ENCODE measurements at places on chromosomes 16 and 17.
A peak's percentile ranks its signal among the peaks of the same experiment; 100 is the strongest.

- no peak for DNase-seq
Measured at GRCh38 chr17:57918017-57918895, 37.0 kb downstream of the CUEDC1 start.

DNA sequence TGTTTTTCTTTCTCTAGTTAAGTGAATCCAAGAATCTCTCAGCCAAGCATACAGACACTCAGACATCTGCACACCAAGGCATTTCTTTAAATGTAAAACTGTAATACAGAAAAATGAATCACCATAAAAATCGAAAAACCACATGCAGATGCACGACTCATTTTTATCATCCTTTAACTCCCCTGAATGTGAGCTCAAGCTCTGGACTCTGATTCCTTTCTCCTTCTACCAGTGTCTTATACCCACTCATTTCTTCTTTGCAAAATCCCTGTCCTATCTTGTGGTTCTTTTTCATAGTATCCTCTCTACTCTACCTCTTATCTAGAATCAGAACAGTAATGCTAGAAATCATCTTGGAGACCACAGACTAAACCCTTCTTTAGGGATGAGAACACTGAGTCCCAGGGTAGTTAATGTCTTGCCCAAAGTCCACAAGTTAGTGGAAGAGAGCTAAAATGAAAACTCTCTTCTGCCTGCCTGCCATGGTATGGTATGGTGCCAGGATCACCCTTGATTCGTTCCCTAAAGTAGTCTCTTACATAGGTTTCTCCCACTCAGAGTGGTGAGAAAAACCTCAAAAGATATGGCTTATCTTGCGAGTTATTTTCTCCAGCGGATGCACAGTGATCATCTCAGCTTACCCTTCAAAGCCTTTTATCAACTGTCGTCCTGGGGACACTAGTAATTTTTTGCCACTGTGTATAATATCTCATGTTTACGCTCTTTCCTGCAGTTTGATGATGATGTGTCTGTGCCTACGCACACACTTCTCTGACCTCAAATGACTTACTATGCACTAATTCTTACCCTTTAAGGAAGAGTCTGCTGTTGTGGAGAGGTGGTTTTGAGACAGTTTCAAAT lies 30.2 kb downstream of the BRD7 start:
- DNase-seq = no peak

- DNase-seq = peak; percentile 87
Measured at GRCh38 chr16:29815032-29815721, 775 bp upstream of the PAGR1 start.

DNA sequence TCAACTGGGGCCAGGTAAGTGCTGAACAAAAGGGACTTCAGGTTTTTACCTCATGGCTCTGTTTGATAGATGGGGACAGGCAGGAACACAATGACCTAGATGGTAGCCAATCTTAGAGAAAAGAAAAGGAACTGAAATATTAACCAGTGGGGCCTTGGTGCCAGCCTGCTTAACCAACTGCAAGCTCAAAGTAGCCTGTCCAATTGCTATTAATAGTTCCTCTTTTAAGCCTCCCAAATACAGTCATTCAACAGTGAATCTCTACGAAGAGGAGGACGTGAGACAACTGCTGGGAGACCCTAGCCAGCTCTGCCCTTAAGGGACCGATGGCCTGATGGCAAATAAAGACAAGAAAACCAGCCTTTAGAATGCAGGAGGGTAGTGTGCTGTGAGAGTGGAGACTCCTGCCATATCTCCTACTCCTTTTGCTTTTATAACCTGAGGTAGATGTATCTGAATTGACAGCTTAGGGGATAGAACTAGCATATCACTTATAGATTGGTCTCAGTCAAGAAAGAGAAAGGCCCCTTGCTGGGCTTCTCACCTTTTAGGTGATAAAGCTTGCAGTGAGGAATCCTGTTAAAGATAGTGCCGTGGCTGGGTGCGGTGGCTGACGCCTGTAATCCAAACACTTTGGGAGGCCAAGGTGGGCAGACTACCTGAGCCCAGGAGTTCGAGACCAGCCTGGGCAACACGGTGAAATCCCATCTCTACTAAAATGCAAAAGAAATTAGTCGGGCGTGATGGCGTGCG lies 28.3 kb downstream of the ARSG start:
- DNase-seq = no peak

- DNase-seq = peak; percentile 91
Measured at GRCh38 chr16:66408163-66409048, 18.7 kb upstream of the BEAN1 start.

DNA sequence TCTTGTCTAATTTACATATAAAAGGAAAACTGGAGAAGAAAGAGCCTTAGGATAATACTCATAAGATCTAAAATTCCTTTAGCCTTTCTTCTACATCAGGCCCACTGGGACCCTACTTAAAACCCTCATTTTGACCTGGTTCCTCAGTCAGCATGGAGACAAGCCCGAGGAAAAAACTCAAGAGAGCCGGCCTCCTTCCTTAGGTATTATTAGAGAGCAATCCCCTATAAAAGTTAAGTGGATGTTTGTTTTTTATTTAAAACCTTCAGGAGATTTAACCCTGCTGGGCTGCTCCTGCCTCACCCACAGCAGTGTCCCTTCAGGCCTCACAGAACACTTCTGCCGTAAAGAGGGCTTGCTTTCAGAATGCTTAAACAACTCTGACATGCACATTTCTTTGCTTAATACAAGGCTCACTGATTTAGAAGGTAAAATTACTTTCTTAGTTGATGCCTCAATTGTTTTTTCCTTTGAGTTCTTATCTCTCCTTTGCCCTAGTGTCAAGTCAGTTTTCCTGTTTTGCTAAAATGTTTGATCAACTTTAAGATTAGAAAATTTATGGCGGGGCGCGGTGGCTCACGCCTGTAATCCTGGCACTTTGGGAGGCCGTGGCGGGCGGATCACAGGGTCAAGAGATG lies 145.6 kb upstream of the TBX2 start:
- no peak for DNase-seq

DNA sequence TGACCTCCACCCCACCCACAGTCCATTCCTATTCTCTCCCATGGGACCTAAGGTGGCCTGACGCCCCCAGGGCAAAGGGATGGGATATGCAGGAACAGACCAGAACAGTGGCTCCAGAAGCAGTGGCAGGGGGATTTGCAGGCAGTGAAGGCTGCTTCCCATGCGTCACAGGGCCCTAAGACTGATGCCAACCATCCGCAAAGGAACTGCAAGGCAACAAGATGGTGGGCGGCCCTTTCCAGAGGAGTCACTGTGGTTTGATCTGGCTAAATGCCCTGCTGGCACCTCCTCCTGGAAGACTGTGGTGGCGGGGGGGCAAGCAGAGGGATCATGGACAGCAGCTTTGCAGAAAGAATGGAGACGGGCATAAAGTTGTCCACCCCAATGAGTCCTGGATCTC lies 4.4 kb upstream of the SLC39A11 start:
- DNase-seq = peak; percentile 83

- no peak for DNase-seq
Measured at GRCh38 chr17:5911919-5912318, 158.3 kb upstream of the WSCD1 start.

DNA sequence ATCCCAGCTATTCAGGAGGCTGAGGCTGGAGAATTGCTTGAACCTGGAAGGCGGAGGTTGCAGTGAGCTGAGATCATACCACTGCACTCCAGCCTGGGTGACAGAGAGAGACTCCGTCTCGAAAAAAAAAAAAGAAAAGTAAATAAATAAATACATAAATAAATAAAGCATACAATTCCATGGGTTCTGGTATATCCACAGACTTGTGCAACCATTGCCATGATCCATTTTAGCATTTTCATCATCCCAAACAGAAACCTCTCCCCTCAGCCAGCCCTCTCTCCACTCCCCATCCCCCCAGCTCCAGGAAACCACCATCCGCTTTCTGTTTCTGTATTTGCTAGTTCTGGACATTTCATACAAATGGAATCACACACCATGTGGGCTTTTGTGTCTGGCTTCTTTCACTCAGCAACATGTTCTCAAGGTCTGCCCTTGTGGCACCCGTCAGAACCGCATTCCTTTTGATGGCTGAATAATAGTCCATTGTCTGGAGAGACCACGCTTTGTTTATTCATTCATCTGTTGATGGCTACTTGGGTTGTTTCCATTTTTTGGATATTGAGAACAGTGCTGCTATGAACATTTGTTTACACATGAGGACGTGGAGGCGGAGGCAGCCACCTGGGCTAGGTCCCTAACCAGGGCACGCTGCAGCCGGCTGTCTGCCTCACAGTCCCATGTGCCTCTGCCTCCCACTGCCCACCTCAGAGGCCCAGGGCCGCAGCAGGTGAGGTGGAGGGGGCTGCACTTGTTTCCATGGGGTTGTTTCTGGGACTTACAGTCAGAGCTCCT lies 76.2 kb downstream of the NT5M start:
- DNase-seq = no peak

GRCh38 chr17:50722746-50723145 lies 3.3 kb downstream of the LUC7L3 start:
- no peak for DNase-seq

GRCh38 chr16:50902457-50902856 lies 160.6 kb downstream of the CYLD start:
- no peak for DNase-seq

GRCh38 chr17:14269473-14269872 lies 31.4 kb upstream of the HS3ST3B1 start:
- no peak for DNase-seq

All from vagina (tissue), 2 donors.